ENCODE measurements at places on chromosomes 3 and 15.

- DNase-seq, result no peak
Observed at GRCh38 chr3:100209948-100210771, 50.6 kb upstream of the TBC1D23 start.

DNA sequence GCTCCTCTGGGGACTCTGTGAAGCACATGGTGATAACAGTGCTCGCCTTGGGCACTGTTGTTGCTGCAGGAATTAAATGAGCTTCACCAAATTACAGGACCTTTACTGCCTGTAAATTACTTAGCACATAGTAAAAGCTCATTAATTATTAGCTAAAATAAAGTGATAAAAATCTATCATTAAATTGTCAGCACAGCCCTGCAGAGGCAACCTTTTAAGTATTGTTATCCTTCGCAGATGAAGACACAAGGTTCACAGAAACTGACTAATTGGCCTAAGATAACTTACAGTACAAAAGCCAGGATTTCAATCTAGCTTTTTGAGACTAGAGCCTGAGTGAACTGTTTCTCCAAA is 96.0 kb downstream of the ST6GAL1 start:
- DNase-seq, result no peak

GRCh38 chr15:68197170-68197492 is 8.0 kb downstream of the CALML4 start:
- DNase-seq, result no peak

DNA sequence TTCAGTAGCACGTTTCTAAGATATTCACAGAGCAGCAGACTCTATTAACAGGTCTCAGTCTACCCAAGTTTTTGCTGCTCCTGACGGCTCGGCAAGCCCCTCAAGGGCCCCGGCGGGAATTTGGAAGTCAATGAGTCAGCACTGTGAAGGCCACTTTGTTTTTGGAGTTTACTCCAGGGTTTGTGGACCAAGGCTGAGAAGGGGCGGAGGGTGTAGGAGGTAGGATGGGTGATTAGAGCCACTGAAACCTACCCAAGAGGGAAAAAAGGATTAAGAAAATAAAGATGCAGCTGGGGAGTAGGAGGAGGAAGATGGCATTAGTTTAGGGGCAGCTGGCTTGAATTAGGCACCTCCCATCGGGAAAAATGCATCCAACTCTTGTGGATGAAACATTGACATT is 87.6 kb downstream of the BDH1 start:
- DNase-seq, result no peak

- DNase-seq, result peak; percentile 25
Observed at GRCh38 chr3:47669026-47669749, 90.5 kb upstream of the CSPG5 start.

DNA sequence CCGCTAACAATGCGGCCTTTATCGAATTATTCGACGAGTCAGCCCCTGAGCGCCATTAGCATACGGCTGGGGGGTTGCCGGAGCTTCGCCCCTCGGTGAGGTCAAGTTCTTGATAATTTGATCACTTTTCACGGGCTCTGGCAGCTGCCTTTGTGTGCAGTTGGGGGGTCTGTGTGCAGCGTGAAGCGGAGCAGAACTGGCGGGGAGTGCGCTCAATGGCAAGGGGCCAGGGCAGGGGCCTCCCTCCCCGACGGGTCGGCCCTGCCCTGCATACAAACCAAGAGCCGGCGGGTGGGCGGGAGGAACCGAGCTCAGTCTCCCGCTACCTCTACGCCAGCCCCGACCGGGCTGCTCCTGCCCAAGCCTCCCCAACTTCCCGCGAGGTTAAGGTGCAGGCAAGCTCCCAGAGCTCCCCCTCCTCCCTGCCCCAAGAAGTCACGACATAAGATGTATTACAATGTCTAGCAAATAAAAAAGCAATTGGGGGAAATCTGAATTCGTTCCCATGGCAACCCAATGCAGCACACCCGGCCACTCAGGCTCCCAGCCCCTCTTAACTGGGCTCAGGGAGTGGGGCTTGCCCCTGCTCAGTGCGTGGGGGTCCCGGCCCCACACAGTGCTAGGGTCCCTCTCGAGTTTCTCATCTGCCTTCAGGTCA is 34.1 kb upstream of the POLG start:
- DNase-seq, result no peak

GRCh38 chr15:27214961-27215360 is 244.0 kb downstream of the GABRG3 start:
- DNase-seq, result no peak

DNA sequence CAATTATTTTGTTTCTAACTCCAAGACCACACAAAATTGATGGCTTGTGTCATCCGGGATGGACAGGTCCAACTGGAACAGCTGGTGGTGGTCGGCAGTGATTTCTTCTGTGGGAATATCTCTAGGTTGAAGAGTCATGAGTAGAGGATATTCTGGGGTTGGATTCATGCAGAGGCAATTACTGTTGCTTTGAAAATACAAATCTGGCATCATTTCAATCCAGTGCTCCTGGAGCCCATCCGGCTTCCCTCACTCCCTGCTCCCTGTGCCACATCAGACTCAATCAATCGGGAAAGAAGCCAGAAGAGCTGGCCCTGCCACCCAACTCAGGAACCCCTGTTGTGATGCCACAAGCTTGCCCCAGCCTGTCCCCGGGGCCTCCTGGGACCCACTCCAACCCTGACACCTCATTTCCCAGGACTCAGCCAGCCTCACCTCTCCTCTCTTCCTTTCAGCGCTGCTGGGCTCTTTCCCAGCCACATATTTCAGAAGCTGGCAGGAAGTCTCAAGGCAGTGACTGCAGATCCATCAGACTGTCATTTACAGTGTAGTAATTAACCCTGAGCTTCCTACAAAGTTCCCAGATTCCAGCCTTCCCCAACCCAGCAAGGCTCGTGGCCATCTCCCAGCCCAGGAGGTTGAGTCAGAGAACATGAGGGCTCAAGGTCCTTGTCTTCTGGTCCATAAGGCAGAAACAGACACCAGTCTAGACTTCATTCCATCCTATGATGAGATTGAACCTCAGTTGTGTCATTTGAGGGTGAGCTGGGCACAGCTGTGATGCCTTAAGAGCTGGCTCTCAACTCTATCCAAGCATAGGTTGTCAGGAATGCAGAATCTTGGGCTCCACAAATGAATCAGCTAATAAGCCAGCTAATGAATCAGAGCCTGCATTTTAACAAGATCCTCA is 114.0 kb downstream of the FAM174B start:
- no peak for DNase-seq

DNA sequence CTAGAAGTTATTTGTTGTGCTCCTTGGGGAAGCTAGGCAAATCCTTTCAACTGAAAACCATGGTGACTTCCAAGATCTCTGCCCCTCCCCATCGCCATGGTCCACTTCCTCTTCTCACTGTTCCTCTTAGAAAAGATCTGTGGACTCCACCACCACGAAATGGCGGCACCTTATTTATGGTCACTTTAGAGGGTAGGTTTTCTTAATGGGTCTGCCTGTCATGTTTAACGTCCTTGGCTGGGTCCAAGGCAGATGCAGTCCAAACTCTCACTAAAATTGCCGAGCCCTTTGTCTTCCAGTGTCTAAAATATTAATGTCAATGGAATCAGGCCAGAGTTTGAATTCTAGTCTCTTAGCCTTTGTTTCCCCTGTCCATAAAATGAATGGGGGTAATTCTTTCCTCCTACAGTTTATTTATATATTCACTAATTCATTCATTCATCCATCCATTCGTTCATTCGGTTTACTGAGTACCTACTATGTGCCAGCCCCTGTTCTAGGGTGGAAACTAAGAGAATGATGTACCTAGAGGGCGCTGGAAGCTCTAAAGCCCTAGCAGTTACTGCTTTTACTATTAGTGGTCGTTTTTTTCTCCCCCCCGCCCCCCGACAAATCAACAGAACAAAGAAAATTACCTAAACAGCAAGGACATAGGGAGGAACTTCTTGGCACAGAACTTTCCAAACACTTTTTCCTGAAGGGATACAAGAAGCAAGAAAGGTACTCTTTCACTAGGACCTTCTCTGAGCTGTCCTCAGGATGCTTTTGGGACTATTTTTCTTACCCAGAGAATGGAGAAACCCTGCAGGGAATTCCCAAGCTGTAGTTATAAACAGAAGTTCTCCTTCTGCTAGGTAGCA is 657 bp downstream of the PATL2 start:
- DNase-seq, result no peak

DNA sequence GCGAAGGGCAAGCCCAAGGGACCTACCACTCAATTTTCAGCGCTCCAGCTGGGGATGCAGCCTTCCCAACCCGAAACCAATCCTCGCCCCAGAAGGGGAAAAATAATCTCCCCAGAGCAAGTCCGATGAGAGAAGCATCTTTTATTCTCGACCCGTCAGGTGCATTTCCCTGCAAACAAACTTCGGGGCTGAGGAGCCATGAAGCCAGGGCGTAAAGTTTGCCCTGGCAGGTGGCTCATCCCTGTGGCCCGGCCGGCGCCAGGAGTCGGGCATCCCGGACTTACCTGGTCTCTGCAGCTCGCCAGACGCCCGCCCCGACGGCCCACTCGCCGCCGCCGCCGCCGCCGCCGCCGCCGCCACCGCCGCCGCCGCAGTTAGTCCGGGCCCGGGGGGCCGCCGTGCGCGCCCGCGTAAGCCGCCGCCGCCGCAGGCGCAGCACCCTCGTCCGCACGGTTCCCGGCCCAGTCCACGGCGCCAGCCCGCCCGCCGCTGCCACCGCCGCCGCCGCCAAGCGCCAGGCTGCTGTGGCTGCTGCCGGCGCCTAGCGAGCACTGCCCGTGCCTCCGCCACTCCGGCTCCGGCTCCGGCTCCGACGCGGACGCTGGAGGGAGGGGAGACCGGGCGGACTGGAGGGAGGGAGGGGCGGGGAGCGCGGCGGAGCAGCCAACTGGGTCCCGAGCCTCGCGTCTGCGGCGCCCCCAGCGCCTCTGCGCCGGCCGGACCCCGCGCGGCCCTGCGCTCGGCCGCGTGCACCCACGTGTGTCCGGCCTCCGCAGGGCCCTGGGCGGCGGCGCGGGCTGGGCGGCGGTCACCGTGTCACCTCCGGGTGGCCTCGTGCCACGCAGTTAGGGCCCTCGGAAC is at the start of gene CNTN3:
Gene CNTN3 (minus strand): TSS at position 553 of the 861 bp plus-strand sequence. CDS start 93,547 bp downstream, outside the sequence.
- DNase-seq, result no peak

- DNase-seq, result no peak
Observed at GRCh38 chr3:172580680-172581401, 57.6 kb upstream of the TNFSF10 start.

DNA sequence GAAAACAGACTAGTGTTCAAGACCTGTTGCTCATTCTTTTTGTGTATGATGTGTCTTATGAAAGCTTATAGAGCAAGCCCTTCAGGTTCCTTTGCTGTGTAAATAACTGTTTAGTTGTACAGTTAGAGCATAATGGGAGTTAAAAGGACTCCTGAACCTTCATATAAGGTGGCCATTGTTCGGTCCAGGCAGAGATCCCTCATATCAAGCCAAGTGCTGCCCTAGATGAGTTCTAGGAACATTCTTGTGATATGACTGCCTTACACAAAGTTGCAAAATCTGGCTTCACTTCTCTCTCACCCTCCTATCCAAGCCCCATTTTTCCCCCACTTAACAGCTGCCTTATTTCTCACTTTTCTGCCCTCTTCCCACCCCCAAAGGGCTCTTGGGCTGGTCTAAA is 26.9 kb downstream of the GYG1 start:
- DNase-seq, result no peak

- DNase-seq, result no peak
Observed at GRCh38 chr15:41401904-41402267, 410 bp downstream of the NDUFAF1 start.

DNA sequence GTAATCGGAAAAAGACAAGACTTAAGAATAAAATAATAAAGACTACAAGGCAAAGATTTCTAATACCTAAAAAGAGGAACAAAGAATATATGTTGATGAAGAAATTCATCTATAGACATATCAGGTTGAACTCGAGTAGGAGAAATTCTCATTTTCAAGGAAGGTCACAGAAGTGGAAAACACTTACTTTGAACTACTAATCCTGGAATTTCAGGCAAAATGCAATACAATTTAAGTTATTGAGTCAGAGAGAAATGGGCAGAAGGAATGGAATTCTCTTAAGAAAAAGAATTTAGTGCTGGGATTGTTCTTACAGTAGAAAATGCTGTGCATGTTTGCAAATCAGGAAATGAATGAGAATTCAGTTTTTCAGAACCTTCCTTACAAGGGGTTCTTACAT is 135.9 kb upstream of the TGFBR2 start:
- DNase-seq, result no peak

DNA sequence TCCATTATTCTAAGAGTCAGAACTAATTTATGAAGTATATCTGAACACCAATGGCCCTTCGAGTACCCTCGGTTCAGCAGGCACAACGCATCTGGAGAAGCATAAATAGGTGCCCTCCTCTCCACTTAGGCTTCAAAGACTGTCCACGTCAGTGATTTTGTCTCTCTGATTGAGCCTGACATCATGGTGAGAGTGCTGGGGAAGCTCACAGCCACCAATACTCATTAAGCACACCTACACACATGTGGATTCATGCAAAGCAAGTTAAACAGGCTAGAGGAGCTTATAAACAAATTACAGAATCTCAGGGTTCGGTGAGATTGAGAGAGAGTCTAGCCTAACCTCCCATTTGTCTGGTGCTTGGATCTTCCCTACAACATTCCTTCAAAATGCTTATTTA is 3.6 kb downstream of the CLDN1 start:
- no peak for DNase-seq

DNA sequence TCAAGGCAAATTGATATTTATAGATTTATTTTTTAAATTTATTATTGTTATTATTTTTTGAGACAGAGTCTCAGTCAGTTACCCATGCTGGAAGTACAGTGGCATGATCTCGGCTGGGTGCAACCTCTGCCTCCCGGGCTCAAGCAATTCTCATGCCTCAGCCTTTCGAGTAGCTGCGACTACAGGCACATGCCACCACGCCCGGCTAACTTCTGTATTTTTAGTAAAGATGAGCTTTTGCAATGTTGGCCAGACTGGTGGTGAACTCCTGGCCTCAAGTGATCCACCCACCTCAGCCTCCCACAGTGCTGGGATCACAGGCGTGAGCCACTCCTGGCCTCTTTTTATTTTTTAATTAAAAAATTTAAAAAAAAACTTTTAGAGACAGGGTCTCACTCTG is 19.0 kb downstream of the SPG21 start:
- DNase-seq, result no peak

- DNase-seq, result no peak
Observed at GRCh38 chr3:7695049-7695448, 806.6 kb upstream of the LMCD1 start.

DNA sequence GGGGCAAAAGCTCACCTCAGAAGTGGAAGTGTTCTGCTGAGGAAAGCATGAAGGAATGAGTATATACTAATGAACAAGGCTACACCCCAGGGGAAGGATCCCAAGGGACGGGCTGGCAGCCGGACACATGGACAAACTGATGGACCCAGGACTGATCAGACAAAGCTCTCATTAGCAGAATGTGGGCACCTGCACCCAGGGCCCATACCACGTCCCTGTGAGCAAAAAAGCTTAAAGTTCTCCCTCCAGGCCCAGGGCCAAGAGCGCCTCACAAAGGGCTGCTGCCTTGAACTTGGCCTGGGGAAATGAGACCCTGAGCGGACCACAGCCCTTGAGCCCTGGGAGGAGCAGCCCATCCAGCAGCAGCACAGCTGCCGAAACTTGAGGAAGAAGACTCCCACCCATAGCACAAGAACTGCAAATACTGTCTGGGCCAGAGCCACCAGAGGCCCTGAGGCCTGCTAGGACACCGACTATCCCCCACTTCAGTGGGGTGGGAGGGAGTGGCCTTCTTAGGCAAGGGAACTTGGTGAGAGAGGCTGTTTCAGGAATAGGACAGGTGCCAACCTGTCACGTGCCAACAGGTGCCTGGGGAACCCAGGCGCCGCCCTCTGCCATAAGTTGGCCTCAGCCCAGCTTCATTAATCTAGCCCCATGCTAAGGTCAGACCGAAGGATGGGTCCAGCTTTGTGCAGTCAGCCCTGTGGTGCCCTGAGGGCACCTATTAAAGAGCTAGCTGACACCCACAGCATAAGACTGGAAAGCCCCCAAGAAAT is 2.3 kb upstream of the GMPPB start:
- DNase-seq, result no peak

- no peak for DNase-seq
Observed at GRCh38 chr3:95476534-95476933, 1337.9 kb upstream of the EPHA6 start.
